SK-N-SH (cell line): ENCODE measurements at places on chromosomes 4 and X.

DNA sequence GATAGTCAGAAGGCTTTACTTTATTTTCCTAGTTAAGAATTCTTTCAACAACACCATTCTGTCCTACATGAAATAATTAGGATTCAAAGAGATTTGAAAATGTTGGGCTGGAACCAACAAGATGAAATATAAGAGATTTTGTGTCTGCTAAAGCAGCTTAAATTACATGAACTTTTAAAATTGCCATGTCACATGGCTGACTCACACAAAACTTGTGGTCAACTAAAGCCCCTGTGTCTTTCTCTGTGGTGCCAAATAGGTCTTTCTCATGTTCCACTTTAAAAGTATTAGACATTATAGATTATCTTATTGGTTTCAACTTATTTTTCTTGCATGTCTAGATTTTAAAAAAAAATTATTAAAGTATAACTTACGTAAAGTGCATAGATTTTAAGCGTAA is 60.8 kb upstream of the FHL1 start:
- DNase-seq: no peak

- DNase-seq: no peak
Observed at GRCh38 chrX:53305219-53305995, 24.0 kb upstream of the IQSEC2 start.

GRCh38 chr4:155509555-155509954 is 132.8 kb upstream of the MAP9 start:
- DNase-seq: no peak

DNA sequence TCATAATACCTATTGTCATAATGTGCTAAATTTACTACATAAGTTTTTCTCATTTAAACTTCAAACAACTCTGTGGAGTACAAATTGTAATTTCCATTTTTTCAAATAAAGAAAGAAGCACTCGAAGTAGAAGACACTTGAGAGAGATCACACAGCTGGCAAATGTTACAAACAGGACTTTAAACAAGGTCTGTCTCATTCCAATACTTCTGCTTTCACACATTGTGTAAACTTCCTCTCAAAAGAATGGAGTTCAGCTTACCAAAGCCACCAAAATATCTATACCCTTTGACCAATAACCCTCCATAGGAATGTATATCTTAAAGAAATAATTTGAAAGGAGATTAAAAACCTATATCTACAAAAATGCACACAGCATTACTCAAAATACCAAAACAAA is 88.3 kb downstream of the OPHN1 start:
- no peak for DNase-seq

DNA sequence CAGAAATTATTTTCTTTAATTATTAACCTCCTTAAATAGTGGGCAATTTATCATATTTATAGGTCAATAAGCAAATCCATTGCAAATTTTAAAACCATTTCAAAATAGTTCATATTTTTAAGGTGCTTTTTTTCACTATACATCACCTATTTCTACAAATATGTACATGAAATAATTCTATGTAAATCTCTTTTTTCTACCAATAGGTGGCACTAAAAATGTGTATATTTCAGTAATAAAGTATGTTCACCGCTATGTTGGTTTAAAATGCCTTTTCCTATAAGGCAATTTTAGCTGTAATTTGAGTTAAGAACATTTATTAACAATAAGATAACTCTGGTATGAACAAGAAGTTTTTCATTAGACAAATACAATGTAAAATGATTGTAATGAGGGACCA is 672.2 kb downstream of the KCTD8 start:
- DNase-seq: peak; percentile 1

DNA sequence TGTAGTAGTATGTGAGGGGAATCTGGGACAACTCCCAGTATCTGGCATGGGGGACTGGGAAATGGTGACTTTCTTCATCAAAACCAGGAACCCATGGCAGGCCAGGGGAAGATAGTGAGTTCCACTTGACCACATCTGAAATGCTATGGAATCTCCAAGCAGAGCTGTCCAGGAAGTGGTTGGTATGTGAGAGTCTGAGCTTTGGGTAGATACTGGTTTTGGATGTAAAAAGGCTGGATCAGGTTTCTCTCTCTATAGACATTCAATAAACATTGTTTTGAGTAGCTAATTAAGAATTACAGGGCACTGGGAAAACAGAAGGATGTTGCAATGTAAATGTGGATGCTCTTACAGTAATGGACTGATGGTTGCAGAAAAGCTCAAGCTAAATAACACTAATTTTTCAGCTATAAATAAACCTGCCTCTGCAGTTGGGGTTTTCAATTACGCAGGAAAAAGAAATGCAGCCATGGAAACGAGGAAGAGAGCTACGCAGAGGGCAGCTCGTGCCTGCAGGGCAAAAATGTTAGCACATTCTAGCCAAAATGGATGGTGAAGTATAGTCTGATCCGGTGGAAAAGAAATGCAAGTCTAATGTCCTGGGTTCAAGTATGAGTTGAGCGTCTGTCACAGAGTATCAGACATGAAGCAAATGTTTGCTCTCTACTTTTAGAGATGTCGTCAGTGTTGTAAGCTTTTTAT is 13.4 kb upstream of the CHRNA9 start:
- no peak for DNase-seq
